HFFc6 (cell line): ENCODE measurements at places on chromosomes 16 and 17. TPM values are rescaled to one million over a fixed set of nuclear protein-coding genes. Genes with fewer than 3 reads are reported as not detected.

- DNase-seq = no peak
These were observed 1.6 kb upstream of the IGFALS start for GRCh38 chr16:1794908-1795666.

- no peak for DNase-seq
These were observed 95.4 kb upstream of the TOB1 start for GRCh38 chr17:50961282-50962220.

DNA sequence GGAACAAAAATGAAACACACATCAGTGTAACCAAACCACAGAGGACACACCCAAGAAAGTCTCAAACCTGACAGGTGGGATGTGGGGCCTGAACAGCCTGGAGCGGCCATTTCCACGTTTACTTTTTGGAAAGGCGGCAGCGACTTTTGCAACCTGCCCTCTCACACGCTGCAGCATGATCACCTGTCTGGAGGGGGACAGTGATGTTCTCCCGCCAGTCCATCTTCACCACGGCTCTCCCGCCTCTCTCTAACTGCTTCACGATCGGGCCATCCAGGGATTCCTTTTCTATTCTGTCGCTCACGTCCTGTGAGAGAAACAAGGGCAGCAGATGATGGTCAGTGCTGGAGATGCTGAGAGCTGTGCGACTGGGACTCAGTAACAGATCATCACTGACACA is 24.7 kb upstream of the ICAM2 start:
- no peak for DNase-seq

GRCh38 chr16:75042426-75043174 is 43.8 kb downstream of the ZNRF1 start:
- no peak for DNase-seq

DNA sequence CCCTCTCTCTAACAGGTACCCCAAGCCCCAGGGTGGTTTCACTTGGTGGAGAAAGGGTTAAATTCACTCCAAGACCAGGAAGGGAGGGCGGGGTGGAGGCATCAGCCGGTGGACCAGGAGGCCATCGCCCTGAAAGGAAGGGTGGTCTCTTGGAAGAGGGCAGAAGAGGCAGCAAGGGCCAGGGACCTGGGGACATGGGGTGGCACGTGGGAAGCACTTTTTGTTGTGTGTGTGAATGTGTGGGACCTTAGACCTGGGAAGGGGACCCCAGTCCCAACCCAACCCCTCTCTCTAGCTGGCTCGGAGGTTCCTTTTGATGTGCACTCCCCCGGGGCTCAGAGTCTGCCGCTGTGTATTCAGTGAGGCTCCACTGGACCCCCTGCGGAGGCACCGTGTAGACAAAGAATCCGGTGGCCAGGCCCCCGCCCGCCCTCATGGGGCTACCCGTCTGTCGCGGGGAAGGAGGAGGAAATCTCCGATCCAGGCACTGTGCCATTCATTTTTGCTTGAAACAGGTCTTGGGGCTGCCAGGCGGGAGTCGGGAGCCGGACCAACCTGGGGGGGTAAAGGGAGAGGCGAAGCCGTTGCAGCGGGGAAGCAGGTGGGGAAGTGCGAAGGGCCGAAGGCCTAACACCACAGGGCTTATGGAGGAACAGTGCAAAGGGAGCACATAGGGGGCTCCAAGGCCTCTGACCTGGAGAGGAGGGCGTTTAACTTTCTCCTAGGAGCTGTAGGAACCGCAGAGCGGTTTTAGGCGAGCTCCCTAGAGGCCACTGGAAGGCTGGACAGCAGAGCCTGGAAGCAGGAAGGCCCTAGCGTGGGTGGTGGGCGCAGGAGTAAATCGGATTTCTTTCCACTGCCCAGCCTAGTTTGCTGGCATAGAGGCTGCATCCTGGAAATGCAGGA is 3.2 kb upstream of the WNT3 start:
- no peak for DNase-seq

- no peak for DNase-seq
These were observed 32.8 kb downstream of the MPHOSPH6 start for GRCh38 chr16:82136956-82137821.

DNA sequence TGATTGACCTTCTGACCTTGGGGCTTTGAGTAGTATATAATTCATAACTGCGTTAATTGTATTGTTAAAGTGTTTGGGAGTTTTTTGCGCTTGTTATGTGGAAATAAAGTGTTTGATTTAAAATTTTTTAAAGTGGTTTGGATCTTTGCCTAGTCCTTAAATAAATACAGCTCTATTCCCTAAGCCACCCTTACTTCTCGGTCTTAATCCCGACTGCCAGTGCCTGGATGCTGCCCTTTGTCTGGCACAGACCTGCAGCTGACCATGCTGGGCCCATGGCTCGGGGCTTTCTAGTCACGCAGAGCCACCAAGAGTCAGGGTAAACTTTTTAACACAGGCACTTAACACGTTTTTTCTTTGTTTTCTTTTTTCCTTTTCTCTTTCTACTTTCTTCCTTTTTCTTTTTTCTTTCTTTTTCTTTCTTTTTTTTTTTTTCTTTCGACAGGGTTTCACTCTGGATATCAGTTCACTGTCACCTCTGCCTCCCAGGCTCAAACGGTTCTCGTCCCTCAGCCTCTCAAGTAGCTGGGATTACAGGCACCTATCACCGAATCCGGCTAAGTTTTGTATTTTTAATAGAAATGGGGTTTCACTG is 19.6 kb upstream of the SLC5A11 start:
- no peak for DNase-seq

DNA sequence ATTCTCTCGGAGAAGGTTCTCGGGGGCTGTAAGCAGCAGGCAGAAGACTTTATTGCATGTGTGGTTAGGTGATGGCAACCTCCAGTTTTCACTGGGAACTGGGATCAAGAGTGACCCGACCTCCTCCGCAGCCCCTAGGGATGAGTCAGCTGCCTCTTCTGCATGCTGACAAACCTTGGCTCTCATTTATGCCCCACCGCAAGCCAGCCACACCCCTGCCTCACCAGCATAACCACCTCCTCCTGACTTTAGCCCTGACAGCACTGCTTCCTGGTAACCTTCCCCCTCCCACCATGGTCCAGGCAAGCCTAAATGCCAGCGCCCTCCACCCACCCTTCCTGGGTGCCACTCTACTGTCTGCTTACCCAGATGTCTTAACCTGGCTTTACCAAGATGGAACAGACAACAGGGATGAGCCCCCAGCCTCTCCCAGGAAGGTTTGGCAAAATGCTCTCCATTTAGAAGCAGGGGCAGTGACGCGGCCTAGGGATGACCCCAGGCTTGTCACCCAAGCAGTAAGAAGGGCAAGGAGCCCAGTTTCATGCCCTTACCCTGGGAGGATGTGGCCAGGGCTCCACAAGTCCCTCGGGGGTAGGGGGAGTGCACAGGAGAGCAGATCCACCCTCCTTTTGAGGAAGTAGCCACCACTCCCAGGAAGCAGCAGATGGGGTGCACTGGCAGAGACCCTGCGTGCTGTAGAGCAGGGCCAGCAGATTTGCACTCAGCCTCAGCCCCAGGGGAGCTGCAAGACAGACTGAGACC is 73.5 kb downstream of the GOSR1 start:
- peak; percentile 45 for DNase-seq

GRCh38 chr16:85704011-85704410 is 15.3 kb upstream of the GINS2 start:
- DNase-seq = no peak

DNA sequence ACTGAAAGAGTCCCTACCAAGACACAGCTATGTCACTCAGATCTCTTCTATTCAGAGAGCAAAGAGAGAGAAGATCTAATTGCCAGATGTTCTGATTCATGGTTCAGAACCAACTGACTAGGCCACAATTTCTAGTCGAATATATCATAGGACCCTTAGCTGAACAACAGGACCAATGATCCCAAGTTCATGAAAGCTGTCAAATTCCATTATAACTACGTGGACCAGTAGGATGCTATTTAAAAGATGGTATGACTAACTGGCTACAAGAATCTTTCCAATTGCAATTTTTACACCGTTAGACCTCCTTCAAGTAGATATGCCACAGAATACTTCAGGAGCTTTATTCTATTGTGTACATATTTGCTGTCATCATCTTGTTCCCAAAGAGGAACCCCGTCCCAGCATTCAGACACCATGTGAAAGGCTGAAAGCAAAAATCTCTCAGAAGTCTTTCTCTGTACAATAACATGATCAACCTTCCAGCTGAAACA is 26.0 kb downstream of the DCUN1D3 start:
- DNase-seq = no peak

DNA sequence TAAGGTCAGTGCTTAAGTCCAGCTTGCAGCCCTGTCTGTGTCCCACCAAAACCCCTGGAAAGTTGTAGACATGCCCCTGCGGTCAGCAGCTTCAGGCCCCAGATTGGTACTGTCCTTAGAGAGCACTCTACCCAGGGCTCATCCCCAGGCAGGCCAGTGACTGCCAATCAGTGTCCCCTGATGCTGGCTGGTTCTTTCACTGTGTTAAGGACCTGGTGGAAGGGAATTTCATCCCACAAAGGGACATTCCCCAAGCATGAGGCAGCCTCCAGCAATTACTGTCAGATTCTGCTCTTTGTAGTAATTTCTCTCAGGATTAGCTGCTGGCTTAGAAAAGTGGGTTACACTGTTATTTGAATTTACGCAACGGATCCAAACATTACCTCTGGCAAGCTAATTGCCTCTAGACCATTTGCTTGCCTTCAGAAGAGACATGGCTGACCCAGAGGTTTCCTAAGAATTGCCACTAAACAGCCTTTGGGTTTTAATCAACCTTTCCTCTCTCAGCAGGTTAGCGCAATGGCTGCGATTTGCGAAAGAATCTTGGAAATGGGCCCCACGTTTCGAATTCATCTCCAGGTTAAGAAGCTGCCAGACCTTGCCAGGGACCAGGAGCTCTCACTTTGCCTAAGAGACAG is 5.9 kb downstream of the IRX6 start:
- no peak for DNase-seq

GRCh38 chr16:53784291-53784690 is 80.3 kb downstream of the FTO start:
- DNase-seq = no peak

DNA sequence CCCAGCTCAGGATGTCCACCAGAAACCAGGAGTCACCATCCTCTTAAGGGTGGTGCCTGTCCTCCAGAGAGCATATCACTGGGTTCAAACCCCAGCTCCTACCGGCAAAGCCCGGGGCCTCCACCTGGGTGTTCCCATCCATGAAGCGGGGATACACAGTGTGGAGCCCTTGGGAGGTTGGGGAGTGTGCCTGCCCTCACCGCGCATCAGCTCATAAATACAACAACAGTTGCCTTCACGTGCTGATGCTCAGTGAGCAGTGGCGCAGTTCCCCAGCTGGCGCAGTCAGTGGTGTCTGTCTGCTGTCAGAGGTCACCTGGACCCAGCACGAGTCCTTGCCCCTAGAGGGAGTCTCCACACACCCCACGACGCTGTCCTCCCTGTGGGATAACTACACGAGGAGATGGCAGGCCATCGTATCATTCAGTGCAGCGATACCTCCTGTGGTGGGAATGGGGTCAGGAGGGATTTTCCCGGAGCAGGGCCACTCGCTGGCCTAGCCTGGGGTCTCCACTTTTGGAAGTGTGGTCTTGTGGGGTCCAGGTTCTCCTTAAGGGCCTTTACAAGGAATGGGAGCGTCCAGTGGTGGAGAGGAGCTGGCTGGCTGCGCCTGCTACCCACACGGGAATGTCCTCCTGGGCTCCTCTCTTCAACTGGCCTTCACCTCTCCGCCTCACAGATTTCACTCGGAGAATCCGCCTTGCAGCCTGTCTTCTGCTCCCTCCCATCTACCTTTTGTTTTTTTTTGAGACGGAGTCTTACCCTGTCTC is 2.3 kb upstream of the ELOB start:
- DNase-seq = no peak

GRCh38 chr17:58232707-58233156 is 5.7 kb upstream of the LPO start:
- peak; percentile 87 for DNase-seq

- no peak for DNase-seq
These were observed 7.0 kb upstream of the ZKSCAN2 start for GRCh38 chr16:25264597-25264996.

- DNase-seq = peak; percentile 81
These were observed 84.3 kb downstream of the KSR1 start for GRCh38 chr17:27540318-27541101.

DNA sequence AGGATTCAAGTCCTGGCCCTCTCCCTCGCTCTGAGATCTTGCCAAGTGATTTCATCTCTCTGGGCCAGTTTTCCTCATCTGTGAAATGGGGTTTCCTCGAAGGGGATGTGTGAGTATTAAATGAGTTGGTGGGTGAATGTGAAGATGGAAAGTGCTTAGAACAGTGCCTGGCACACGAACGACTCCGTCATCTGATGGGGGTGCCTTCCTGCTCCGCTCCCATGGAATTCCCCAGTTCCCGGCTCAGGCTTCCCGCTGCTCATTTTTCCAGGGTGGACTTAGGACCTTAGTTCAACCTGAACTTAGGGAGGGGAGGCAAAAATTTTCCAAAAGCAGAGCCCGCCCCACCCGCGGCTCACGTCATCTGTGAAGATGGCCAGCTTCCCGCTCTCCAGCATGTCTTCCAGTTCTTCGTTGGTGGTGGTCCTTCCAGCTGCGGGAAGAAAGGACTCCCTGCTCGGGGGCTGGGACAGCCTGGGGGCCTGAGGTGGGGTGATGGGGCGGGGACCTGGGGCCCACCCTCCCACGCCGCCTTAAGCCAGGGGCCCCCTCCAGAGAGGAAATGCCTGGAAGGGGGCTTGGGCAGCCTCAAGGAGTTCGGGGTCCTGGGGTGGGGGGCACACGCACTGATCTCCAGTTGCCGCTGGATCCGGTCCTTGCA is 11.4 kb downstream of the HSD3B7 start:
- DNase-seq = no peak

DNA sequence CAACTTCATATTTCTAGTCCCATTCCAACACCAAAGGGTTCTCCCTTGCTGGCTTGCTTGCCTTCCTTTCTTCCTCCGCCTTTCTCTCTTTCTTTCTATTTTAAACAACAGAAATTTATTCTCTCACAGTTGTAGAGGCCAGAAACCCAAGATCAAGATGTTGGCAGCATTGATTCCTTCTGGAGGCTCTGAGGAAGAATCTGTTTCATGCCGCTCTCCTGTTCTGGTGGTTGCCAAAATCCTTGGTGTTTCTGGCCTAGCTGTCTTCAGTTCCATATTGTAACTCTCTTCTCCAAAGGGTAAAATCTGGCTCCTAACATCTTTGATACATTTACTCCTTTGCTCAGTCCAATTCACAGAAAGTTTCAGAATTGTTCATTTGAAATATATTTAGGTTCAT is 3.0 kb upstream of the ANKRD40CL start:
- DNase-seq = no peak

DNA sequence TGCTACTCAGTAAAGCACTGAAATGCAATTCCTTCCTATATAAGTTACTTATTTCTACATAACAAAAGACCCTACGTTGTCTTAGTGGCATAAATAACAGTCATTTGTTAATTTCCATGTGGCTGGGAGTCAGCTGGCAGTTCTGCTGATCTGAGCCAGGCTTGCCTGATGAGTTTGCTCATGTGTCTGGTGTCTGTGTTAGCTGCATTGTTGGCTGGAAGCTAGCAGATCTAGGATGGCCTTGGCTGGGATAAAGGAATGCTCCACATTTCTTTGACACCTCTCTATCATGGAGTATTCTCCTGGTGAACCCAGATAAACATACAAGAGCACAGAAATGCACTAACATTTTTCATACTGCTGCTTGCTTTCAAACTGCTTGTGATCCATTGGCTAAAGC is 264.4 kb upstream of the MON1B start:
- DNase-seq = no peak

The NPIPB13 gene
- total RNA-seq = 0.91 and 2.0 TPM in 2 replicates

The TMEM114 gene
- total RNA-seq = not detected in 3 replicates

The PLK1 gene
- 37.9 to 95.0 TPM (median 72.9 TPM) in 3 replicates for total RNA-seq

The PRAC2 gene
- not detected in 3 replicates for total RNA-seq

The SEPTIN1 gene
- 1.6 to 2.1 TPM (median 1.9 TPM) in 3 replicates for total RNA-seq

The CLEC18A gene
- 0.14 and 0.21 TPM in 2 replicates for total RNA-seq
